ENCODE measurements at places on chromosomes 11 and 22.

DNA sequence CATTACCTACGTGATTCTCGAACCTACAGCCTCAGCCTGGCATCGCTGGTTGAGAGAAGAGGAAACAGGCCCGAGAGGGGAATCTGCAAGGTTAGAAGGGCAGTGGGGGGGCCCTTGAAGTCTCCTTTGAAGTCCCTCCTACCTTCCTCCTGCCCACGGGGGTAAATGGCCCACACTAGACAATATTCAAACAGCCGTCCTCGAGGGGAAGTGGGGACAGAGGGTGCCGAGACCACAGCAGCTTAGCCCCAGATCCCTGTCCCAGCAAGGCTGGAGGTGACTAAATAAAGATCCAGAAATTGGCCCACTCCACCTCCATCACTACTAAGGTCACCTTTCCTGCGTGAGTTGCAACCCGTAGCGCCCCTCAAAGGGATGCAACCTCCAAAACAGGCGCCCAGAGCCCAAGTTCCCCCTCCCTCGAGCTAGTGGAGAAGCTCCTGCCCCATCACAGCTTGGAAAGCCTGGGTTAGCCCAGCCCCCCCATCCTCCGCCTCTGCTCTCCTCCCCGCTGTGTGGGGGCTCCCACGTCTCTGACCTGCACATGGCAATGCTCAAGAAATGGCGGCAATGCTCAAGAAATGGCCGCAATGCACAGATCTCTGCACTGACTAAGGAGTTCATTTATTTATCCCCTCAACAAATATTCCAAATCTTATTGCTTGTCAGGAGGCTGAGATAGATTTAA is 788 bp upstream of the RASL10A start:
- DNase-seq: no peak

- DNase-seq: no peak
Observed at GRCh38 chr22:33296941-33297340, 238.8 kb upstream of the SYN3 start.

DNA sequence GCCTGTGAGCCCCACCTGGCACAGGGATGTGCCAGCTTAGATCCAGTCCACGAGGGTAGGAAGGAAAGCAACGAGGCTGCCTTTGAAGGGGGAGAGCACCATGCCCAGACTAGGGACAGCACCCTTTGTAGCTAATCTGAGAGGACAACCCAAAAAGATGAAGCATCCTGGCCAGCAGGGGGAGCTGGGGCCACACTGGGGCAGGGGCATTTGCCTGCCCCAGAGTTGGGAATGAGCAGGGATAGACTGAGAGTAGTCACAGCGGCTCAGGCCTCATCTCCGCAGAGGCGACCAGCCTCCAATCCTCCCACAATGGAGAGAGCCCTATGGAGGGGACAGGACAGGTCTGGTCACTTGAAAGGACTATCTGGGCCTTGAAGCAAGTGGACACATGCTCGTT is 16.4 kb downstream of the LMO1 start:
- no peak for DNase-seq

DNA sequence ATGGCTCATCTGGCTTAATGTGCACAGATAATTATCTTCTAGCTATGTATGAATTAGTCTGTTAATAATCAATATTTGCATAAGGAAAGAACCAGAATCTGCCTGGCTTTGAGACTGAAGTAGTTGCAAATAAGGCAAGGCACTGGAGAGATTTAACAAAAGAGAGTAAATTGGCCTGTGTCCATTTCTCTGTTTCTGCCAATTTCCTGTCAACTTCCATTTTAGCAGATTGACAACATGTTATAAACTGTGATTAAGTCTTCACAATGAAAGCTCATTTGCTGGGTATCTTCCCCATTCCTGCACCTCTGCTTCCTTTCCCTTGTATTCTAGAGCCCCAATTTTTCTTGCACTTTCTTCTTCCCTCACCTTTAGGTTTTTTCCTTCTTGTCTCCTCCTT is 5.3 kb upstream of the TMEM123 start:
- DNase-seq: no peak

- DNase-seq: no peak
Observed at GRCh38 chr22:46524203-46524740, 13.1 kb downstream of the CELSR1 start.

GRCh38 chr11:32440916-32441315 is 5.6 kb upstream of the WT1 start:
- no peak for DNase-seq

DNA sequence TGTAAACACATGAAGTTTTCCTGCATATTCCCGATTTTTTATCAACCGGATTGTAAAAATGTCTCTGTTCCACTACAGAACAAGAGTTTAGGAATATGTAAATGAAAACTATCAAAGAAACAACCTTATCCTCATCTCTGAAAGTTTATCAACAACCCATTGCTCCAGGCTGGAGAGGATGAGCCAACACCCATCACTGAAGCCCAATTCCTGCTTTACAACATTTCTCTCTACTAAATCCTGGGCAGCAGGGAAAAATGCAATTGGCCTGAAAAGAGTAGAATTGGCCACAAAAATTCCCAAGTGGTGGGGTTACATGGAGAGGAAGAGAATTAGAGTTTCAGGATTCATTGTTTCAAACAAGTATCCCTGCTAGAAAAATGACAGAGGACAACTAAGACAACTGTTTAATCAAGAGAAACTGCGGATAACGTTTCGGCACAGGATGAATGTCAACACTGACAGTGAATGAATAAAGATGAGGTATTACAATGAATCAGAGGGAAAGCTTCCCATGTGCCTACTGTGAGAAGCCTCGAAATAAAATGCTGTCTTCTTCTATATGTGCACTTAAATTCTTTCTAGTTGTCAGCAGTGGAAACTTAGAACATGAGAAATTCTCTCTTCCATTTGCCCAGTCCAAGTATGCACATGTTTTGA is 317.3 kb upstream of the ANO3 start:
- DNase-seq: no peak

DNA sequence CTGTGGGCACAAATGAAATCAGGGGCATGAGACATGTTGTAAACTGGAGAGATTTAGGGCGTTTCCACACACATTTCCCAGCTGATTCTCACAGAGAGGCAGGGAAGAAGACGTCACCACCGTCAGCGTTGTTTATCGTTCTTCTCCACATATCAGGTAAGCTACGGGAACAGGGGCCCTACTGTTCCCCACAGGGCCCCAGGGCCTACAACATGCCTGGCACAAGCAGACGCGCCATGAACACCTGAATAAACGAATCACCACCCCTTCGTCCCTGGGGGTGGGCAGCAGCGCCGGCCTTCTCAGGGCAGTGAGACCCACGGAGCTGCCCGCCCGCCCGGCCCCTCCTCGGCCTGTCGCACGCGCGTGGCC is 342 bp downstream of the EFCAB6 start:
- DNase-seq: no peak

GRCh38 chr11:131896978-131897615 is 526.7 kb downstream of the NTM start:
- no peak for DNase-seq

- DNase-seq: no peak
Observed at GRCh38 chr11:43988040-43988817, 45.8 kb downstream of the C11orf96 start.

DNA sequence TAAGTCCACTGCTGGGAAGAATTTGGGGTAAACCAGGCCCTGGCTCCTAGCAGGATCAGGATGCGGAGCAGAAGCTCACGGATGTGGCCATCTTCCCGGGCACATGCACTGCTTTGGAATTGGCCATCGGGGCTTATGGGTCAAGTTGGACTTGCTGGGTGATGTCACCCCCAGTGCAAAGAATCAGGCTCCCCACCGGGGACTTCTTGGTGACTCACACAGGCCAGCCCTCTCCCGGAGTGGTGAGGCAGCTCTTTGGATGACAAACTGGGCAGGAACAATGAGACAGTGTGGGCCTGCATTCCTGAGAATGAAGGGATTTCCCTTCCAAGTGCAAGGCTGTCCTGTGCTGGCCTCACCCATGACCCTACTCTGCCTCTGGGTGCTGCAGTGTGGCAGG is 128.8 kb upstream of the ANO1 start:
- no peak for DNase-seq

- peak; percentile 49 for DNase-seq
Observed at GRCh38 chr11:76445121-76446084, 585 bp downstream of the EMSY start.

DNA sequence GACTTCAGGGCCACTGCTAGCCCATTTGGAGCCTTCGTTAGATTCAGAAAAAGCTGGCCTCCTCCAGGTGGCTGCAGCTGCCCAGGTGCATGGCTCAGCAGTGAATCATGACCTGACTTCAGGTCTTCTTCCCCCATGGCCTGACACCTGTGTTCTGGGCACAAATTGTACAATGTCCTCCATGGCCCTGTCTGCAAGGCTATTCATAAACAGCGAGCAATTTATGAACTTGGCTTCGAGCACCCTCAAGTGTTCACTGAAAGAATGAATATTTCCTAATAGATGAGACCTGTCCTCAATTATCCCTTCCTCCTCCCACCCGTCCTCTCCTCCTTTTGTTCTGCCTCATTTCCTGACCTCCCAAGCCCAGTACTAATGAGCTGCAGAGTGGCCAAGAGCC is 12.2 kb upstream of the VPS37C start:
- DNase-seq: no peak
